ENCODE measurements at places on chromosomes 5 and 9.

DNA sequence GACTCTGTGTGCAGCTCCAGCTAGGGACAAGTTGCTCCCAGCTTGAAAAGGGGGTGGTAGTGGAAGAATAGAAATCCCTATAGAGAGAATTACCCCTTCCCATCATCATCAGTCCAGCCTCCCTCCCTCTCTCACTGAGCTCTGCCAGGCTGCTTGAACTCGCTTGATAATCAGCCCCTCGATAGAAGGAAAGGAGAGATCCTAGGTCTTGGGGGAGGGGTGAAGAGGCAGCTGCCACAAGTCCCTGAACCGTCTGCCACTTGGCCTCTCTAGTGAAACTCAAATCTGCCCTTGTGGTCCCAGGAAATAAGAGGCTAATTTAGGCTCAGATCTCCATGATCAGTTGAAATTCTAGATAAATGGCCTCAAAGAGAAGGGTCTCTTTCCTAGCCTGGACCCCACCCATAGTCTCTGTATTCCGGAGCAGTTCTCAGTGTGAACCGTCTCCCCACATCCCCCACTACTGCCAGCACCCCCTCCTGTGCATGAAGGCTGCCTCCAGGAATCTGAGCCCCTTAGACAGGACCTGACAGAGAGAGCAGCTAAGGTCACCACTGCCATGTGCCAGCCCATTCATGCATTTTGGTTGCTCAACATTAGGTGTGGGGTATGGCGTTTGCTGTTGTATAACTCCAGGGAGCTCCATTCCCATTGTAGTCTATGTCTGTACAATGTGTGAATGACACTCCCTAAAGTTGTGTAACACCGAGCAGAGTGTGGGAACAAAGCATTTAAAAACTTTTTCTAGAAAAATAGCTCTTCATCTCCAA, 5.5 kb downstream of the DNAJB5 start:
- DNase-seq: no peak

GRCh38 chr5:126978258-126978657, 52.1 kb downstream of the MARCHF3 start:
- DNase-seq: no peak

DNA sequence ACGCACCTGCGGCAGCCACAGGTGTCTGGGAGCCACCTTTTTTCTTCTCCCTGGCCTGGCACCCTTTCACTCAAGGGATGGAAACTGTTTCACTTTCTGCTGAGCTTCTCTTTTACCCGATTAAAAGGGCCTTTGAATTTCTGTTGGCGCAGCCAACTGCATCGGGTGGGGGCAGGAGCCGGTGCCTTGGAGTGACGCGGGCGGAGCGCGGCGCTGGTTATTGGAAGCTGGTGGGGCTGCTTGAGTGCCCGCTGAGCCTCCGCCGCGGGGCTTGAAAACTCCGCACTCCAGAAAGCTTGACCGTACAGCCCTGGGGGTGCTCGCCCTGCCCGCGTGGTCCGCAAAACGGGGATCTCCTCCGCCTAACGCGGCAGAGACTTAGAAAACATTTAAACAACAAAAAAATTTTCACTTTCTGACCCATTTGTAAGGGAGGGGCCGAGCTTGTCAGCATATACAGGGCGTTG, 52.0 kb upstream of the TJP2 start:
- DNase-seq: peak; percentile 15

DNA sequence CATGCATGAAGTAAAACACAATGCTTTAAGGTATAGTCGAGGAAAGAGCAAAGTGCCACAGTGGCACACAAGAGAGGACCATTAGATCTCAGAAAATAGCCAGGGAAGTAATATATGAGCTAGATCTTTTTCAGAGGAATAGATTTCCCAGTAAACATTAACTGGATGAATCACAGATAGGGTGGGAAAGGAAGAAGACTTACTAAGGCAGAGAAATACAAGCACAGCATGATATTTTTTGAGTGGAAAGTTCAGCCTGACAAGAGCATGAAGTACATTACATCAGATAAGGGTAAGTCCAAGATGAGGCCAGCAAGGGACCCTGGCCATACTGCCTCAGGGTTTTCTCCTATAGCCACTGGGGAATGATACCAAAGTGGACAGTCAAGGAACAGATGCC, 804.6 kb upstream of the DMAC1 start:
- DNase-seq: no peak

DNA sequence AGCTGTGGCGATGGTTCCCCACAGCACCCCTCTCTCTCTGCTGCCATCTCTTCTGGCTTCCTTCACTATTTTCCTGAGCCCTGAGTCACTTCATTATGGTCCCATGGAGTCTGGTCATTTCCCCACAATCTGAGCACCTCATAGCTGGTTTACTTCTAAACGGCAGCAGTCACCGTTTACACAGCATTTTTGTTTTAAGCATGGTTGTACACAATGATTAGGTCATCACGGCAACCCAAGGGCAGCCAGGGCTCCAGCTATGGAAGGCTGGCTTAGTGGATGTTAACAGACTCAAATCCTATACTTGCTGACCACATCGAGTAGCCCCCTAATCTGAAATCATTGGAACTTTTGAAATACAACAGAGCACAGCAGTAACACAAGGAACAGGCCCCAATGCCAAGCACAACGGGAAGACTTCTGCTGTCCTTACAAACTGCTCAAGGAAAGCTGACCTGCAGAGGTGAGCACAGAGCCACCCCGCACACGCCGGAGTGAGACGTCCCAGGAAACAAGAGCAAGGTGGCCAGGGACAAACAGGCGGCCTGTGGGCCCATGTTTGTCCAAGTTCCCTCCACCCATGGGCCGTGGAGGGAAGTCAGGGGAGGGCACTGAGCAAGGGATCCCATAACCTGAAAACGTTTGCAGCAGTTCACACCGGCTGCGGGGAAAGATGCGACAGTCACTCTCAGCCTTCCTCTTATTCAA, 22.9 kb downstream of the CAMSAP1 start:
- DNase-seq: no peak

- DNase-seq: no peak
Observed at GRCh38 chr5:101969742-101970141, 326.3 kb downstream of the SLCO4C1 start.

DNA sequence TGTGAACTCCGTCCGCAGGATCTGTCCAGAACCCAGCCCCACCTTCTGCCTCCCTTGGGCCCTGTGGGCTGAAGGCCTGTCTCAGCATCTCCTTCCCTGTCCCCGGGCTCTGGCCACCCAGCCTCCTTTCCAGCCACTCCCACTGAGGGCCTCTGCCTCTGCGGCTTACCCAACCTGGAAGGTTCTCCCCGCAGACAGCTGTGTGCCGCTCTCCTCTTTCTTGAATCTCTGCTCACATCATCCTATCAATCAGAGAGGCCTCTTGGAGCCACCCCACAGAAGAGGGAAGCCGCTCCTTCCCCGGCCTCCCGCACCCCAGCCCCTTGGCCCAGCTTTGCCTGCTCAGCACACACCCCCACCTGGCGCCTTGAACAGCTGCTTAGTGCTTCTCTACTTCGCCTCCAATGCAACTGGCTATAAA, 81.5 kb upstream of the UNC5A start:
- no peak for DNase-seq

GRCh38 chr9:78963911-78964310, 607.9 kb upstream of the TLE4 start:
- DNase-seq: no peak

DNA sequence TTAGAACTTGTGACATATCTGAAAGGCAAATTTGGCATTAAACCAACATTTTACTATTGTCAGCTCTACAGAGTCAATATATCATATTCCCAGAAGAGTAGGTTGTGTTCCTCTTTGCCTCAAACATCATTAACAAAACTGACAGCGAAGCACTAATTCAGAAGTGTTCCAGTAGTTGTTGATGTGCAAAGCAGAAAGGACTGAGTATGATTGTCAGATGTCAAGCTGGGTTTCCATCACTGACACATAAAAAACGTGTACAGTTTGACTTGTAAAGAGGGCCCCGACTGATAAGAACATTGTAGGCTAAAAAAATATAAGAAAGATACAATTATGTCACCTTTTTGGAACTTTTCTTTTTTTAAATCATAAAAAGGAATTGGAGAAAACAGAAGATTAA, 101.5 kb upstream of the ZNF608 start:
- DNase-seq: no peak

GRCh38 chr9:13790055-13790454, 510.6 kb upstream of the MPDZ start:
- no peak for DNase-seq

DNA sequence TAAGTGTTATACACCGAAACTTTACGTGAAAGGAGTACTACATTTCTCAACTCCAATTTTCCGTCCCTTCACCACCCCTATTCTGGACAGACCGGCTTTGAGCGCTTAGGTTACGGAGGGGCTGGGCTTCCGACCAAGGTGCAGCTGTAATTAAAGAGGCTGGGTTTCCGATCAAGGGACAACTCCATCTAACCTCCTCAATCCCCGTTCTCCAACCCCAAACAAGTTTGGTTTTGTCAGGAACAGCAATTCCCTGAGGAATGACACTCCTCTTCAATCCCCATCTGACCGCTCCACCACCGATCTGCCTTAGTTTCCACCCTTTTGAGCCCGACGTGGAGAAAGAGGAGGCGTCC, 577 bp downstream of the TUT7 start:
- DNase-seq: peak; percentile 6

DNA sequence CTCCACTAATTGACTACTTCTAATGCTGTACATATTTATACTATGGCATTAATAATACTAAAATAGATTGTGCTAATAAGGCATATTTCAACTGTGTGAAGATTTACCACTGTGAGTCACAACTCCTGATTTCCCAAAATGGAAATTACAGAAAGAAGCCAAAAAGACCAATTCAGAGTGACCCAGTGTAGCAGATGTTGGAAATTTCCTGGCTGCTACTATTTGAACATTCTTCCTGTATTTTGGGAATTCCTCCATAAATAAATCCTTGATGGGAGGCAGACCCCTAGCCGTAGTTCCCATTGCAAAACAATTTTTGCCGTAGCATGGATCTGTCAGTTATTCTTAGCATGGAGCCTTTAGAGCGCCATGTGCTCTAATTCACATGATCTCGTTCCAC, 11.4 kb upstream of the PRUNE2 start:
- DNase-seq: no peak

- DNase-seq: no peak
Observed at GRCh38 chr9:124264823-124265233, 7.1 kb downstream of the NEK6 start.

GRCh38 chr5:126866851-126867636, 90.1 kb downstream of the LMNB1 start:
- no peak for DNase-seq

GRCh38 chr5:115977096-115977495, 14.8 kb downstream of the LVRN start:
- DNase-seq: no peak

GRCh38 chr9:37862530-37862929, 41.4 kb downstream of the SLC25A51 start:
- no peak for DNase-seq

DNA sequence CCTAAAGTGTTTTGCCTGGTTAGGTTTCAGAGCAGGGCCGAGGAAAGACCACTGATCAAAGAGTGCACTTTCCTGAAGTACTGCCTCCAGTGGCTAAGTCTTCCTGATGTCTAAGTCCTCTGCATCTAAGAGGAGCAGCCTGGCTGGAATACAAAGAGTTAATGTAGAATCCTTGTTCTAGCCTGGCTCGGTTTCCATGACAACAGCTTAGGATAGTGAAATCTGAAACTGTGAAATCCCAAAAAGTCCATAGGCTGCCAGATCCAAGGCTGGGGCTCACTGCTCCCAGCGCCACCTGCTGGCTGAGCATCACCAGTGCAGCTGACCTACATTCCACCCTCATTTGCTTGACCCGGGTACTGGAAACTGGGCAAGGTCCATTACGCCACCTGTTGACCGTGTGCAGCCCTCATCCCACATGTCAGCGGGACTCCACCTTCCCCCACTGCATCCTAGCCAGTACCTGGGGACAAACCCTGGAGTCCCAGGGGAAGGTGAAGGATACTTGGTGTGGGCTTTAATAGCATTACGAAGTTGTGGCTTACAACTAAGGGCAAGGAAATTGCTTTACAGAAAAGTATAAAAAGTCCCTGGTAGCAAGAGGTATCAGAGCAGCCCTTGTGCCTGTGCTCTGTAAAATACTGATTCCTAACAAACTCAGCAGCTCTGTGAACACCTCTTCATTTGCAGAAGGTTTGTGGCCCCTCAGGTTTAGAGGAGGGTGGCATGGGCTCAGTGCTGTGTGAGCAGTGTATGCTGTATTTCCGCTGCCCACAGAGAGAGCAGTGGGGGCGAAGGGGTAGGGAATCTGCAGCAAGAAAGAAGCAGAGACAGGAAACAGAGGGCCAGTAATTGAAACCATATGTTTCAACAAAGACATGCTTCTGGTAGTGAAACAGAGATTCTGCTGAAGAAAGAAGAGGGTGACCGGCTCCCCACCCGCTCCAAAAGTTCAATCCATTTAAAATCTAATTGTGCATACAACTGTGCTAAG, 36.0 kb downstream of the PCDHGC5 start:
- no peak for DNase-seq

GRCh38 chr9:80698725-80699410, 990.5 kb downstream of the TLE1 start:
- DNase-seq: no peak

DNA sequence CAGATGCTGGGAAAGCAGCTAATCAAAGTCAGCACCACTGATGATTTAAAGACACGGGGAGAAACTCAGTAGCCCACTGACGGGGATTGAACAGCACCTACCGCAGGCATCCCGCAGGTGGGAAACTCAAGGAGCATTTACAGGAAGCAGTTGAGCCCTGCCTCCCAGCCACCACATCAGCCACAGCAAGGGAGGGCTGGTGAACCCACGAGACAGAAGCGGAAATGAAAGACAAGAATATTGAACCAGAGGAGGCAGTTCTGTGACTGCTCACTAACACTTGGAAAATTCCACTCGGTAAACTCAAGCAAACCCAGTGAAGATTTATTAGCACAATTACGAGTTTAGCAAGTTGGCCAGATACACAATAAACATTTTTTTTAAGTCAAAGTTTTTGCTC, 10.6 kb upstream of the FAM163B start:
- DNase-seq: peak; percentile 41

- DNase-seq: no peak
Observed at GRCh38 chr9:91897201-91897600, 52.8 kb downstream of the ROR2 start.

DNA sequence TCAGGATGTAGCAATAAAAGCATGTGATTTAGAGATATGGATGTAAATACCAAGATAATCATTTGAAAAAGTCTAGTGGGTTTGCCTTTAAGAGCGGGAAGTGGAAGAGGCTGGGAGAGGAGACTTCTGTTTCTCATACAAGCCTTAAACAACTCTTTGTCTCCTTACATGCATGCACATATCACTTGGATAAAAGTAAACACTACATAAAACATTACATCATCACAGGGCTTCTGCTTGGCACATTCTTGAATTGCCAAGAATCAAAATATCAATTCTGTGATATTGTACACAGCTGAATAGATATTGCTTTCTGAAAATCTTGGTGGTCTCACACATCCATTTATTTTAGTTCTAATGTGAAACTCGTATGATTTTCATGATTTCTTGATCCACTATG, 57.6 kb downstream of the FOXD1 start:
- no peak for DNase-seq

GRCh38 chr9:14912859-14913258, 2.6 kb upstream of the FREM1 start:
- no peak for DNase-seq
